ENCODE measurements at places on chromosomes 13 and 19.
A peak's percentile ranks its signal among the peaks of the same experiment; 100 is the strongest.

DNA sequence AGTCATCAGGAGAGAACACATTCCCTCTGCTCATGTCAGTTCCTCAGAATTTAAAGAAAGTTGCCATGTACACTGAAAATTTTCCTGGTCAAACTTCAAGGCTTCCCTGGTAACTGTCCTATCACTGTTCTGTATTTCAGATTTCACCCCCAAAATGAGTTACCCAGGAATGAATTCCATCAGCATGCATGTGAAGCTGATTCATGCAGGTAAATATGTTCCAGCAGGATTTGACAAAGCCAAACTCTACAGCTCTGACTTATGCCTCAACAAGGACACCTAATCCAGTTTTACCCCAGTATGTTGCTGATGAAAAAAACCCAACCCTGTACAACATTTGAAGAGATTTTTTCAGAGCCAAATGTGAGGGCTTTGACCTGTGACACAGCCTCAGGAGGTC lies 21.5 kb downstream of the LIG4 start:
- DNase-seq, result no peak

GRCh38 chr19:48443731-48444128 lies 2.1 kb upstream of the GRWD1 start:
- no peak for DNase-seq

GRCh38 chr19:28427376-28428083 lies 785.4 kb downstream of the UQCRFS1 start:
- peak; percentile 6 for DNase-seq

GRCh38 chr19:37227996-37228395 lies 10.0 kb downstream of the ZNF383 start:
- DNase-seq, result no peak

GRCh38 chr13:23963947-23964346 lies 66.6 kb upstream of the C1QTNF9B start:
- no peak for DNase-seq

DNA sequence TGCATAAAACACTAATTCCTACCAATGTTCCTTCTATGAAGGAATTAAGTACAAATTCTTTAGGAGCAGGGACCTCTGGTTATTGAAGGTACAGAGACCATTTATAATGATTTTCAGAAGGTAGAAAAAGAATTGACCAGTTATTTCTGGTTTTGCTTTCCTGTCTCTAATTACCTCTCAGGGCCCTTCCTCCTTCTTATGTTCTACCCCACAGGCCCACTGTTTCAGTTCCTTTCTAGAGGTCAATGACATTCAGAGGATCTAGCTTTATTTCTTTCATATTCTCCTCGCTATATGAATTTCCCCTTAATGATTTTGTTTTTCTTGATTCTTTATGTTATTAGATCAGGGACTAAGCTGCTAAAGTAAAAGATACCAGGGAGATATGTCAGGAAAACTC lies 345.0 kb upstream of the SPRY2 start:
- DNase-seq, result no peak

DNA sequence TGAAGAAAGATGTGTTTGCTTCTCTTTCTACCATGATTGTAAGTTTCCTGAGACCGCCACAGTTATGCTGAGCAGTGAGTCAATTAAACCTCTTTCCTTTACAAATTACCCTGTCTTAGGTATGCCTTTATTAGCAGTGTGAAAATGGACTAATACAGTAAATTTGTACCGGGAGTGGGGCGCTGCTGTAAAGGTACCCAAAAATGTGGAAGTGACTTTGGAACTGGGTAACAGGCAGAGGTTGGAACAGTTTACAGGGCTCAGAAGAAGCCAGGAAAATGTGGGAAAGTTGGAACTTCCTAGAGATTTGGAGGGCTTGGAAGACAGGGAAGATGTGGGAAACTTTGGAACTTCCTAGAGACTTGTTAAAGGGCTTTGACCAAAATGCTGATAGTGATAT lies 9.2 kb upstream of the PDS5B start:
- no peak for DNase-seq

GRCh38 chr19:40936755-40937154 lies 54.3 kb upstream of the CYP2B6 start:
- DNase-seq, result no peak

- DNase-seq, result peak; percentile 26
Observed at GRCh38 chr19:37007587-37008220, 70.5 kb upstream of the ZNF420 start.

DNA sequence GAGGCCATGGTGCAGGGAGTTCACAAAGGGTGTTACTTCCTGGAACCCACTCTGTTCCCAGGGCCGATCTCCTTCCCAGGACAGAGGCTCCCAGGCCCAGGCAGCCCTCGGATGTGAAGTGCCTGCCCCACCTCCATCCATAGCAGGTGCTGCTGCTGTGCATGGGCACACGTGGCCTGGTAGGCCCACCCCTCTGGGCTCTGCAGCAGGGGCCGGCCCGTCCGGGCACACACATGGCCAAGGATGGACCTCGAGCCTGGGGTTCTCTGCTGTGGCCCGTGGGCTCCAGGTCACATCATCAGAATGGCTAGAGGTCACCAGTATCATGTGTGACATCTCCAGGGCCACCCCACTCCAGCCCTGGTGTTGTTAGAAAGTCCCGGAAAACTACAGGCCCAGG lies 71.8 kb downstream of the GADD45B start:
- DNase-seq, result no peak

GRCh38 chr13:26985285-26985878 lies 186.2 kb downstream of the USP12 start:
- DNase-seq, result peak; percentile 77

DNA sequence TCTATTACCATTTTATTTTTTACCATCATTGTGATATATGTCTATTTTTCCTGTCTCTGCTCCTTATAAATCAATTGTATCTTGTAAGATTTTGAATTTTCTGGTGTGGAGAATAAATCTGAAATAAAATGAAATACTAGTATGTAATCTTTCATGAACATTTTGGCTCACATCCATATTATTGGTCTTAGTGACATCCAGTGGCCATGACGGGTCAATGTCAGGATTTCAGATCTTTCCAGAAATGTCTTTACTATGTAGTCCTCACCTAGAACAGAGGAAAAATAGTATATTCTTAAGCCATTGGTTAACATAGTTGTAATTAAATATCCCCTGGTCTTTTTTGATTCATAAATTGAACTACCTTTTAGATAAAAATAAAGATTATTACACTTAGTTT lies 109.8 kb upstream of the GPC6 start:
- no peak for DNase-seq

DNA sequence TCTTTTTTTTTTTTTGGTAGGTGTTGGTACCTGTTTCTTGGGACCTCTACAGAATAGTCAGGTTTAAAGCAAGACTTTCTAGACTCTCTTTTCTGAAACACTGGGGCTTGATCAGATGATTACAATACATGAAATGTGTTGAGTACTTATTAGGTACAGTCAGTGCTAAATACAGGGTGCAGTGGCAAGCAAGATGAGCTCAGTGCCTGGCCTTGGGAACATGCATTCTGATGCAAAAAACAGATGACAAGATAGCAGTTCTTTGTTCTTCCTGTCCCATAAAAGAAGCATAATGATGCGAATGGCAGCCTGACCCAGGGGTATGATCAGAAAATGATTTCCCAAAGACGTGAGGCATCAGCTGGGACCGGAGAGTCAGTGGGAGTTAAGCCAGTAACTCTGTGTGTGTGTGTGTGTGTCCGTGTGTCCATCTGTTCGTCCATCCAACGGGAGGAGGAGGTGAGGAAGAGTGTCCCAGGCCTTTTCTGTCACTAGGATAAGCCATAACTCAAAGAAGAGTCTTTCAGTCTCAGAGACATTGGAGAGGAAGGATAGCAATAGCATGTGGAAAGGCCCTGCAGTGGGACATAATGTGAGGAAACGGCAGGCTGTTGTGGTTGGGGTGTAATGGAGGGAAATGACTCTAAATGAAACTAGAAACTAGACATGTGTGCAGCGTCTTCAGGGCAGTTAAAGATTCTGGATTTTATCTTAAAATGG lies 32.2 kb downstream of the SLAIN1 start:
- DNase-seq, result no peak

- peak; percentile 22 for DNase-seq
Observed at GRCh38 chr13:74136084-74136658, 2.0 kb upstream of the KLF12 start.
